Activated T-helper 1 cell treated with anti-CD3 and anti-CD28 coated beads, Interleukin-12 subunit alpha, Interleukin-12 subunit beta, Interleukin-2, Interleukin-4 antibody, amounts not matched to agents 30 ng/mL and 10 ng/mL and 1 ng/mL, durations not matched to agents 14 hours and 24 hours and 36 hours (primary cell): ENCODE measurements at places on chromosomes 1 and 21. TPM values are rescaled to one million over a fixed set of nuclear protein-coding genes. Genes with fewer than 3 reads are reported as not detected.

The PDC gene
- total RNA-seq = not detected in 2 replicates

The GJA5 gene
- total RNA-seq = not detected in 2 replicates

The OR14K1 gene
- not detected in 2 replicates for total RNA-seq

The AMIGO1 gene
- 1.2 TPM in 2 replicates for total RNA-seq

The NOS1AP gene
- 0.10 TPM in 1 of 2 replicates, not detected in the other for total RNA-seq

DNA sequence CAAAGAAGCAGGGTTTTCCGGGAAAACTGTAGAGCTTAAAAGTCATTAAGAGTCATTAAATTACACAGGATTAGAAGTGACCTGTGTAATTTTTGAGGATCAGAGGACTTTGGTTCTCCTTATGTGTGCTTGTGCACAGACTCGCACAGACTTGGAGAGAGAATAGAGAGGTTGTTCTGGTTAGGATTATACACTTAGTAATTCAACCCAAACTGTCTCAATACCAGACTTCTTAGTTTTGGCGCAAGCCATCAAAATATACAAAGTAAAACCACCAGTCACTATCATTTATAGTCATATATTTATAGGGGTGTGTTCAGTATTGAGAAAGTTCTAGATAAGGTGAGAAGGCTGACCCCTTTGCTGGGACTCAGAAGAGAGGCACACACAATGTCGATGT lies 112.3 kb downstream of the HLX start:
- no peak overlapping the region for H3K27ac ChIP-seq
- no peaks in the 10 kb centered on the region for H3K36me3 ChIP-seq
- DNase-seq = no peak

The SKI gene
- 38.3 and 44.5 TPM in 2 replicates for total RNA-seq

DNA sequence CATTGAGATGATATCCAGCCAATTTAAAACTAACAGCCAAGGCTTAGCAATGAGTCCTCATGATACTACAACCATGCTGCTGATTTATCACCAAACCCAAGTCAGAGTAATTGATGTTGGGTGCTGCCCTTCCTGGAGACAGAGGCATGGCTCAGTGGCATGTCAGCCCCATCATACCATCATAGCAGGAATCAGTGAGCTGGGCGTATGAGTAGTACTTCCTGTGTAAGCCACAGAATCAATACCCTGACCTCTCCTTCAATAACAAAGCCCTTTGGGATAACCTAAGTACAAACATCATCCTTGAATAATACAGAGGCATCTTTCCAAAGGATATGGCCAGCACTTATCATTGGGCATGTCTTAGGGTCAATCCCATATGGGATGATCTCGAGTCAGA lies 3.0 kb upstream of the LCE1E start:
- no peaks in the 10 kb centered on the region for H3K4me1 ChIP-seq
- H3K36me3 ChIP-seq = no peaks in the 10 kb centered on the region
- DNase-seq = no peak
- no peak overlapping the region for H3K27ac ChIP-seq
- peaks cover 4% of the 10 kb centered on the region for H3K27me3 ChIP-seq

- H3K36me3 ChIP-seq = peaks cover 4% of the 10 kb centered on the region
- H3K27me3 ChIP-seq = no peaks in the 10 kb centered on the region
- peak; percentile 20 for DNase-seq
- H3K27ac ChIP-seq = peak overlapping the region; percentile 99
These were observed 54.1 kb downstream of the TOMM20 start for GRCh38 chr1:235074523-235075047.

GRCh38 chr1:229140119-229140396 lies 130.9 kb upstream of the RAB4A start:
- H3K4me3 ChIP-seq = no peak overlapping the region
- no peak overlapping the region for H3K27ac ChIP-seq
- no peak for DNase-seq
- H3K4me1 ChIP-seq = peaks cover 9% of the 10 kb centered on the region
- no peaks in the 10 kb centered on the region for H3K27me3 ChIP-seq
- no peaks in the 10 kb centered on the region for H3K36me3 ChIP-seq

DNA sequence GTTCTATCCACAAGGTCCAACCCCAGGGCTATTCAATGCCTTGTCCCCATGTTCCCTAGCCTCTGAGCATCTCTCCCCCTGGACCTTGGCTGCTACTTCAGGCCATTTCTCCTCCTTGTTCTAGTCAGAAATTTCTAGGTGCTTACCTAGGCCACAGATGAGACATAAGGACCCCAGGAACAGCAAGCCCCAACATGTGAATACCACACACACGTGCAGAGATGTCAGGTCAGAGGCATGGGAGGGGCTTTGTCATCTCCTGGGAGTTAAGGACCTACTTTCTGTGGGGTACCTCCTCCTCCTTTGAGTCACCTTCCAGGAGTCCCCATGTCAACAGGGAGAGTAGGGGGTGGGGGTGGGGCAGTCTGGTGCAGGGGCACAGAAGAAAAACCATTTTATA lies 7.1 kb upstream of the RGS16 start:
- DNase-seq = no peak
- H3K4me3 ChIP-seq = no peak overlapping the region
- no peak overlapping the region for H3K27ac ChIP-seq
- peaks cover 89% of the 10 kb centered on the region for H3K4me1 ChIP-seq
- H3K36me3 ChIP-seq = no peaks in the 10 kb centered on the region

The ACTN2 gene
- total RNA-seq = 0.10 TPM in 1 of 2 replicates, not detected in the other

GRCh38 chr1:85245891-85246290 lies 13.6 kb downstream of the C1orf52 start:
- H3K27me3 ChIP-seq = no peaks in the 10 kb centered on the region
- H3K4me1 ChIP-seq = peaks cover 4% of the 10 kb centered on the region
- H3K27ac ChIP-seq = no peak overlapping the region
- no peak overlapping the region for H3K4me3 ChIP-seq

- peak overlapping the region; percentile 31 for H3K27ac ChIP-seq
- no peak for DNase-seq
- H3K4me1 ChIP-seq = peaks cover 26% of the 10 kb centered on the region
- H3K27me3 ChIP-seq = no peaks in the 10 kb centered on the region
These were observed 56.1 kb upstream of the MRPS6 start for GRCh38 chr21:34017039-34017961.

GRCh38 chr1:18970762-18971161 lies 14.3 kb upstream of the IFFO2 start:
- H3K27ac ChIP-seq = no peak overlapping the region
- H3K4me3 ChIP-seq = no peak overlapping the region

The EXTL1 gene
- 0.05 TPM in 1 of 2 replicates, not detected in the other for total RNA-seq

The LMX1A gene
- not detected in 2 replicates for total RNA-seq

DNA sequence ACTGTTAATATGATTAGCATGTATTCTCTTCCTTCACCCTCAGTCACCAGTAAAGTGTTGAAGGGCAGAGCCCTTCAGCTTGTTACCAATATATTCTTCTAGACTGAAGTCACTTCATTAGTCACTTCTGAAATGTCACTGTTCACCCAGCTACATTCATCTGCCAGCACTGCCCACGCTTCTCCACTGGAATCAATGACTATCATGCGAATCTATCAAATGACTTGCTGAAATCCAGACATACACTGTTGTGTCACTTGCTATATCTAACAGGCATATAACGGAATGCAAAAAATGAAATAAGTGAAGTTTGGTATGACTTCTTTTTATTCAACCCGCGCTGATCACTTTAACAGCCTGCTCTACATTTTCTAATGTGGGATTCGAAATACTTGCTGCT lies 16.1 kb downstream of the FH start:
- no peaks in the 10 kb centered on the region for H3K27me3 ChIP-seq
- H3K36me3 ChIP-seq = peaks cover 49% of the 10 kb centered on the region
- peak overlapping the region; percentile 30 for H3K27ac ChIP-seq
- H3K4me3 ChIP-seq = no peak overlapping the region
- peaks cover 14% of the 10 kb centered on the region for H3K4me1 ChIP-seq

- H3K27ac ChIP-seq = no peak overlapping the region
- no peak for DNase-seq
- no peaks in the 10 kb centered on the region for H3K36me3 ChIP-seq
- H3K4me1 ChIP-seq = peaks cover 24% of the 10 kb centered on the region
- peaks cover 33% of the 10 kb centered on the region for H3K27me3 ChIP-seq
These were observed 18.9 kb upstream of the TMEM54 start for GRCh38 chr1:32919811-32920733.

- H3K27ac ChIP-seq = no peak overlapping the region
- peaks cover 32% of the 10 kb centered on the region for H3K36me3 ChIP-seq
- no peak overlapping the region for H3K4me3 ChIP-seq
These were observed 24.9 kb downstream of the CFAP126 start for GRCh38 chr1:161342821-161343220.

The TCHH gene
- total RNA-seq = not detected in 2 replicates

DNA sequence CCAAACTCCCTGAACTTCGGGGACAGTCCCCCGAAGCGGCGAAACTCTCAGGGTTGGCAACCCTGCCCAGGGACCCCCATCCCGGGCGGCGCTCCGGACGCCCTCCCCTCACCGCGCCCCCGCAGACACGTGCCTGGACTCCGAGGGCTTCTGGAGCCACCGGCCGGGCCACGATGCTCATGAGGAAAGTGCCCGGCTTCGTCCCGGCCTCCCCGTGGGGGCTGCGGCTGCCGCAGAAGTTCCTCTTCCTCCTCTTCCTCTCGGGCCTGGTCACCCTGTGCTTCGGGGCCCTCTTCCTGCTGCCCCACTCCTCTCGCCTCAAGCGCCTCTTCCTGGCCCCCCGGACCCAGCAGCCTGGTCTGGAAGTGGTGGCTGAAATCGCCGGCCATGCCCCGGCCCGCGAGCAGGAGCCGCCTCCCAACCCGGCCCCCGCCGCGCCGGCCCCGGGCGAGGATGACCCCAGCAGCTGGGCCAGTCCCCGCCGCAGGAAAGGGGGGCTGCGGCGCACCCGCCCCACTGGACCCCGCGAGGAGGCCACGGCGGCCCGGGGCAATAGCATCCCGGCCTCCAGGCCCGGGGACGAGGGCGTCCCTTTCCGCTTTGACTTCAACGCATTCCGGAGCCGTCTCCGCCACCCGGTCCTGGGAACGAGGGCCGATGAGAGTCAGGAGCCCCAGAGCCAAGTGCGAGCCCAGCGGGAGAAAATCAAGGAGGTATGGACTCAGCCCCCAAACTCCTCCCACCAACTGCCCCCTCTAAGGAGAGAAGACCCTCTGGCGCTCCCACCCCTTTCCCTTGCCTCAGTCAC lies 1.2 kb downstream of the MAN1C1 start:
- no peak for DNase-seq
- H3K36me3 ChIP-seq = no peaks in the 10 kb centered on the region
- peaks cover 60% of the 10 kb centered on the region for H3K4me1 ChIP-seq
- H3K27me3 ChIP-seq = peaks cover 70% of the 10 kb centered on the region
- H3K4me3 ChIP-seq = peak overlapping the region; percentile 86
- H3K27ac ChIP-seq = peak overlapping the region; percentile 73

The DESI2 gene
- 31.1 and 32.8 TPM in 2 replicates for total RNA-seq
